NCI-H1048 (cell line): ENCODE measurements at places on chromosomes 3 and 15.

- no peak for DNase-seq
Observed at GRCh38 chr3:169085827-169086226, 577.7 kb downstream of the MECOM start.

GRCh38 chr15:62809115-62809967 lies 233.2 kb upstream of the TPM1 start:
- no peak for DNase-seq

DNA sequence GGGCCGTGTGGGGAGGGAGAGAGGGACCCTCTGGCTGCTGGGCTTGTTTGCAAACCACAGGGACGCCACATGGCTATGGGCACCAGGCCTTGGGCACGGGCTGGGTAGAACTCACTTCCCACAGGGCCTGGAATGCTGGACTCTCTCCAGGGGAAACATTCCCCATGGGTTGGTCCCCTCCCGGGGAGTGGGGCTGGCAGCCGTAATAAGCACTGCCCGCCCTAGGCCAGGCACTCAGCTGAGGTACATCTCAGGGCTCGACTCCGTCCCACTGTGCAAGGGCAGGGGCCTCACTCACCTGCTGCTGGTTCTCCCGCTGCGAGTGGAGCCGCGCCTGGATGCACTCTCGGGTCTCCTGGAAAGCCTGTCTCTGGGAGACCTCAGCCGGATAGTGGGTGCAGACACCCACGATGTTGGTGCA lies 96.7 kb downstream of the ADCY5 start:
- no peak for DNase-seq

DNA sequence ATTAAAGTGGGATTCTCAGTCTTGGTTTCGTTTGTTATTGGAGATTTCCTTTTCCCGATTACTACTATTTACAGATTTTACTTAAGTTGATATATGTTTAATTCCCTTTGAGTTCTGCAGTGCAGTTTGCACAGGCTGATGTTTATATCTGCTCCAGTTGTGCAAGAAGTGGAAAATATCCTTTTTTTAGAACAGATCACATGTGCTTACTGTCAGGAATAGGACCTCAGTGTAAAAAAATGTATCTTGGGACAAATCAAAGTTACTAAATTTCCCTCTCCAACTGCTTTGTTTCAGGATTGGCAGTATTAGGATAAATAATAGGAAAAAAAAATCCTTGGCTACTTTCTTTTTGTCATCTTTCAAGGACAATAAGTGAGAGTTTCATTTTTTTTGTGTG lies 6.9 kb downstream of the MITF start:
- DNase-seq = no peak

- DNase-seq = no peak
Observed at GRCh38 chr3:41522612-41523011, 323.3 kb downstream of the CTNNB1 start.

DNA sequence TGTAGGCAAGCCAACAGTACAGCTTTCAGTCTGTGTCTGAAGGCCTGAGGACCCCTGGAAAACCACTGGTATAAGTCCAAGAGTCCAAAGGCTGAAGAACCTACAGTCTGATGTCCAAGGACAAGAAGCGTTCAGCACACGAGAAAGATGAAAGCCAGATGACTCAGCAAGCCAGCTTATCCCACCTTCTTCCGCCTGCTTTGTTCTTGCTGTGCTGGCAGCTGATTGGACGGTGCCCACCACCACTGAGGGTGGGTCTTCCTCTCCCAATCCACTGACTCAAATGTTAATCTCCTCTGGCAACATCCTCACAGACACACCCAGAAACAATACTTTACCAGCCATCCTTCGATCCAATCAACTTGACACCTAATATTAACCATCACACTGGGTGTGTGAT lies 59.0 kb upstream of the PDZRN3 start:
- no peak for DNase-seq

DNA sequence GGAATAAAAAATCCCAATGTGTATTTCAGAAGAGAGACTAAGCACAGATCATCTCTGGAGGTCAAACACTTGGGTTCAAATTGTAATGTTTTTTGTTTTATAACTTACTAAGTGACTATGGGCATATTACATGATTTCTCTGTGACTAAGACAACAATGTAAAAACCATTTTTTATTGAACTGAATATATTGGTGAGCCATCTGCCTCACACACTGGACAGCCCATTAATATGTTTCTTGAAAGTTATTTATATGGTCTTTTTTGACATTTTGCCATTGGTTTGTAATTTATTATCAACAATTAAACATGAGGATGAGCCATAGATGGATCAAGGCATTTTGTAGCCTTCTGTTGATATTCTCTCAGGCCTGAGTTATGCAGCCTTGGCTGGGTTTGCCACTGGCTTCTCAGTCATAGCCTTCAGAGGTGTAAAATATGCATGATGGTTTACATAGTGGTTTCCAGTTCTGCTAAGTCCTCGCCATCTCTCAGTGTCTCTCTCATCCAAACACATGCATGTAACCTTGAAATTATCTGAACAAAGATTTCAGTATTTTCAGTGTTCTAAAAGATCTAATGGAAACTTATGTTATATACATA lies 997.2 kb downstream of the DIPK2A start:
- no peak for DNase-seq

DNA sequence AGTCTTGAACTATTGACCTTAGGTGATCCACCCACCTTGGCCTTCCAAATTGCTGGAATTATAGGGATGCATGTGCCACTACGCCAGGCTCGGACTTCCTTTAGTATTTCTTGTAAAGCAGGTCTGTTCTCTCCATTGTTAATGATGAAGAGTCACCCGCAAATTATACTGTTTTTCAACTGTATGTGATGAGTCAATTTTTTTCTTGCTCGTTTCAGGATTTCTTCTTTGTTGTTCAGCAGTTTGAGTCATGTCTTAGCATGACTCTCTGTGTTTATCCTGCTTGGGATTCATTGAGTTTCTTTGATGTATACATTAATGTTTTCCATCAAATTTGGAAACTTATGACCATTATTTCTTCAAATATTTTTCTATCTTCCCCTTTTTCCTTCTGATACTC lies 28.9 kb downstream of the GRAMD1C start:
- DNase-seq = no peak

DNA sequence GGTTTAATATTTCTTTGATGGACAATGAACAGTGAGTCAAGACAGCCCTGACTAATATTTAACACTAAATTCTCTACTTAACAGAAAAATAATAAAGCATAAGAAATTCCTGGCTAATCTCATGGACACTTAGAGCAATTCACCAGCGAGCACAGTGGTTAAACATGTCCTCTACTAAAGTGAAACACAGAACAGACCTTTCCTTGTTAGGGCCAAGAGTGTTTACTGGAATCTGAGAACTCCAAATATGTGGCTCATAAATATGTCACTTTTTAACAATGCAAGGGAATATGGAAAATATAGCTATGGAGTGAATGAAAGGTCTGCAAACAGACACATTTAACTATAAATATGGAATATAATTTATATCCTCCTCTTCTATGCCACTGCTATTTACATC lies 18.6 kb upstream of the IGSF10 start:
- no peak for DNase-seq

DNA sequence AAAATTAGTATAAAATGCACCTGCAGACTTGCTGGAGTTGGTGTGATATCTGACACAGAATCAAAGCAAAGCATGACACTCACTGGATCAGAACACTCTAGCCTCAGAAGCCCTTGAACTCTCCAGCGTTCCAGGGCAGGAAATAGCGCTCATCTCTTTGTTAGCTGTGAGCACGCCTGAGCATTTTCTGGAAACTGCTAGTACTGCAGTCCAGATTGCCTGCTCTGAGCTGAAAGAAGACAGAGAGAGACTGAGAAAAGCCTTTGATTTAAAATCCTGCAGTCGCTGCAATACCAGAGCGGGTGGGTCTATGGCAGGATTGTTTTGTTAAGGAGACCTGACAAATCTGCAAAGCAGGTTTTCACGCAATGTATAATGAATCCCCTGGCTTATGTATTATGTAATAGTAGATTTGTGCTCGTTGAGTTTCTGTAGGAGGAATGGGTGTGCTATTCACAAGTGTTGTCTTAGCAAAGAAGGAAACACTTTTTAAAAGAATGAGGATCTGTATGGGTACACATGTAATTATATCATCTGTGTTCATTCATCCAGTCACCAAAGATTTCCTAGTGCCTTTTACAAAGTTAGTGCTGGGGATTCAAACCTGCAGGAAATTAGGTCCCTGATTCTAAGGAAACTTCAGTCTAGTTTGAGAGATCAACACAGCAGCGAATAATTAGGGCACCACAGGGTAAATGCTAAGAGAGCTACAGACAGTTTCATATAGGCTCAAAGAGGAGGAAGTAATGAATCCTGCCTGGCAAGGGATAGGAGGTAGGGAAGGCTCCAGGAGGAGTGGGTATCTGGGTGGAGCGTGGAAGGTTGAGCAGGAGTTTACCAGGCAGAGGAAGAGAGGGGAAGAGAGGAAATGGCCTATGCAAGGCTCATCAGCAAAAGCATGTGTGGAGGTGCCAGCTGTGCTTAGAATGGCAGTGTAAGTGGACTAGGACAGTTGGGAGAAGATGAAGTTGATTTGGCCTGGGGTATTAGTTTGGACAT lies 26.1 kb upstream of the MGLL start:
- DNase-seq = no peak

DNA sequence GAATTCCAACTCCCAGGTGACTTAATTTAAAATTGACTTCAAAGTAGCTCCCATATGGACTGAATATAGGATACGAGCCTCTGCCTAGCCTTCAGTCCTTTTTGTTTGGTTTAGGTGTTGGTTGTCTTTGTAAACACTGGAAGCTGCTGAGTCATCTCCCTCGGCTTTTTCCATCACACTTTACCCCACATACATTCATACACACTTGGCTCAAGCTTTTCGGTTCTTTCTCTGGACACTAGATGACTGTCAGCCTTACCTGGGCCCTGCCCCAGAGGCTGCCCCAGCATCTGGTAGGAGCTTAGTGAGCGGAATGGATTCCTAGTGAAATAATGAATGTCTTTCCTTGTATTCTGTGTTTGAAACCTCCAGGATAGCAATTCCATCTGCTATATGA lies 201.5 kb upstream of the IL12A start:
- DNase-seq = no peak

- no peak for DNase-seq
Observed at GRCh38 chr3:171543759-171544300, 83.6 kb upstream of the TNIK start.

DNA sequence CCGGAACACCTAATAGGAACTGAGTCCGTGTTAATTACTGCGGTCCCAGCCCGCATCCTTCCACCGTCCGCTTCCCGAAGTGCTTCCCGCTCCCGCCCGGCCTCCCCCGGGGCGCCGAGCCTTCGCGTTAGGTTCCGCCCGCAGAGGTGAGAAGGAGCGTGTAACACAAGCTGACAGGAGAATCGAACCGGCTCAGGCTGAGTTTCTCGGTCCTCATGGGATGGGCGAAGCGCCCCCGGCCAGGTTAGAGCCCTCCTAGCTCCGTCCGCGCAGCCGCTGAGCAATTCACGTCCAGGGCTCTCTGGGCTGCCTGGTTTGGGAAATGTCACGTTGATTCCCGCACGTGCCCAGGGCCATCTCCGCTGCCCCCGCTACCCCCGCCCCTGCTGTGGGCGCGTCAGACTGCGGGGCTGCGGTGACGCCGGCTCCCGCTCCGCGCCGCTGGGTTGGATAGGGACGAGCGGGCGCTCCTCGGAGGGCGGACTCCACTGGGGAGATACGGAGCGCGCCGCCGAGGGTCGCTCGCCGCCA lies 954 bp downstream of the CLDN11 start:
- DNase-seq = no peak

DNA sequence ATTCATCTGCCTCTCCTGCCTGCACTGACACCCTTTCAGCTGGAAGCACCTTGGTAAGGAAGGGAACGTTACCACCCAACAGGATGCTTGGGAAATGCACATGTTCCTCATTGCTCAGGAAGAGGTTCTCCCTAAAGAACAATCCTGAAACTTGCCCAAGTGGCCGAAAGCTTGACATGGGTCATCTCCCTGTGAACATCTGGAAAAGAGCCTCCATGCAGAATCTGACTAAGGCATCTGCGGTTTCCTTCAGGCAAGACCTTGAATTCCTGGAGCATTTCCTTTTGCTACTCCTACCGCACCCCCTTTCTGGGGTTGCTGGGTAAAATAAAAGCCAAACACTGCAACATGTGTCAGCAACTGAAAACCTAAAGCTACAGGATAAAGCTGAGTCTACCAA lies 68.7 kb upstream of the SNRK start:
- no peak for DNase-seq

GRCh38 chr15:99682455-99682854 lies 50.8 kb downstream of the LYSMD4 start:
- DNase-seq = no peak

DNA sequence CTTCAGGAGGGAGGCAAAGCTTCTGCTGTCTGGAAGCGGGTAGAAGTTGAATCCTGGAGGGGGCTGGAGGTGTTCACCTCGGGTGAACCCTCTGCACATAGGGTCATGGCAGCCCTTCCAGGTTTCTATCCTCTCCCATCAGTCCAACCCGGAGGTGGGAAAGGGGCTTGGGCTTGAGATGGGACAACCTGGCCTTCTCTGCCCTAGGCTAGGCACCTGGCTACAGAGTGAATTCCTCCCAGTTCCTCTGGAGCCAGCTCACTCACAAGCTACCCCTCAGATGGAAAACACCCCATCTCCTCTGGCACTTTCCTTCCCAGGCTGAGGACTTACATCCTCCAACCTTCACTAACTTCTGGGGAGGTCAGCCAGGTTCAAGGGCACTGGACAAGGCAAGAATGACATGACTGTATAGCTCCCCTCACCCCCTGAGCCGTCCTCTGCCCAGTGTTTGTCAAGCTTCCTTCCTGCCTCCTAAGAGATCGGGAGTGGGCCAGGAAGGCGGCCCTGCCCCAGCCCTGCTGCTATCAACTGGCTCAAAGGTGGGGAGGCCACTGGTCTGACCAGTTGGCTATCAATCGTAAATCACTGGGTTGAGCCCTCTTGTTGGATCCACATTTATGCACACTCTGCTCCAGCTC lies 45.8 kb downstream of the KLF15 start:
- DNase-seq = no peak

DNA sequence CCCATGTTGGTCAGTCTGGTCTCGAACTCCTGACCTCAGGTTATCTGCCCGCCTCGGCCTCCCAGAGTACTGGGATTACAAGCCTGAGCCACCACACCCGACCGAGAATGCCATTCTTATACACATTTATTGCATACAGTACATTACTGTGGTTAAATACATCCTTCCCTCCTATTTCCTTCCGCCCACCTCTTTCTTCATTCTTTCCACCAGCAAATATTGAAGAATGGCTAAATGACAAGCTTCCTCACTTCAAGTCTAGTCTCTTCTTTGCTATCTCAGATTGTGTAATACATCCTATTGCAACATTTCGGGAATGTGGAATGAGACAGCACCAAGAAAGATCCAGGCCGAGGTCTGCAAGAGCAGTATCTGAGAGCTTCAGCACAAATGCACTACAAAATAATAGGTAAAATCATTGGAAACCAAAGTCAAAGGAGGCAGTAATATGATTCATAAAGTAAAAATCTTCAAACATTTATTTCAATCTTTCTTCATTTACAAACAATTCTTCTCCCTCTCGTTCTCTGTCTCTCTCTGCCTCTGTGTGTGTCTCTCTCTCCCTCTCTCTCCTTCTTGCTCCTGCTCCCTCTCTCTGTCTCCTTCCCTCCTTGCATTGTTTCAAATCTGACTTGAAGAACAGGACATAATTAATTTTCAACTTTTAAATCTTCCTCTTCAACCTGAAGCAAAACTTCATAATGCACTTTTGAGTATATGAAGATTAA lies 94.7 kb upstream of the TGFBR2 start:
- no peak for DNase-seq

GRCh38 chr3:151879679-151880415 lies 6.4 kb downstream of the SUCNR1 start:
- no peak for DNase-seq

GRCh38 chr3:89983449-89983848 lies 876.0 kb downstream of the EPHA3 start:
- no peak for DNase-seq
